ENCODE measurements at places on chromosomes 6 and 20.

DNA sequence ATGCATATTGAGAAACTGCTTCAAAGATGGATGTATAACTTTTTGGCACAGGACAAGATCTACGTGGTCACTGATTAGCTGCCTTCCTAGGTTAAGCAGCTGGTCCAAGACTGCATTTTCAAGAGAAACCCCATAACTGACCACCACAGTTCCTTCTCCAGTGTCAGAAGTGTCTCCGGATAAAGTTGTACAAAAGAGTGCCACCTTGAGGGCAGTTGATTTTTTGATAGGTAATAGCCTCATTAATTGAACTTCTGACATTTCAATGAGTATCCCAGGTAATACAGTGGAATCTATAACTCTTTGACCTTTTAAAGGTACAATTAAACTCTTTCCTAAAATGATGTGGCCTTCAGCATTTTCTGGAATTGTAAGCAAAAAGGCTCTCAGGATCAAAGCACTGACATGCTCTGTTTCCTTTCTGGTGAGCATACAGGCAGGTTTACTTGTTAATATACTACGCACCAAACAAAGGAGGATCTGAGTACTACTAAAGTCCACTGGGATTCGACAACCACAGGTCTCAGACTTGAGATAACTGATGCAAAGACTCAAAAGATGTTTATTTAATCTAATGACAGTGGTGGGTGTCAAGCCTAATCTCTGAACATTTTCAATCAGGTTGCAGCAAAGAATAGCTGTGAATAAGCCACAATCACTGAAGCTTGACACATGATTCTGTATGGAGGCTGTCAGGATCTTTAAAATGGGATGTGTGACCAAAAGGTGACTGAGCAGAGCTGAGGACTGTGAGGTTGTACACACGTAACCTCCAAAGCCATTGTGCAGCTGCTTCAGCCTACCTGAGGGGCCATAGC is 21.2 kb downstream of the MKKS start:
- no peak for DNase-seq

GRCh38 chr6:72283571-72283970 is 338.3 kb upstream of the KCNQ5 start:
- DNase-seq = no peak

DNA sequence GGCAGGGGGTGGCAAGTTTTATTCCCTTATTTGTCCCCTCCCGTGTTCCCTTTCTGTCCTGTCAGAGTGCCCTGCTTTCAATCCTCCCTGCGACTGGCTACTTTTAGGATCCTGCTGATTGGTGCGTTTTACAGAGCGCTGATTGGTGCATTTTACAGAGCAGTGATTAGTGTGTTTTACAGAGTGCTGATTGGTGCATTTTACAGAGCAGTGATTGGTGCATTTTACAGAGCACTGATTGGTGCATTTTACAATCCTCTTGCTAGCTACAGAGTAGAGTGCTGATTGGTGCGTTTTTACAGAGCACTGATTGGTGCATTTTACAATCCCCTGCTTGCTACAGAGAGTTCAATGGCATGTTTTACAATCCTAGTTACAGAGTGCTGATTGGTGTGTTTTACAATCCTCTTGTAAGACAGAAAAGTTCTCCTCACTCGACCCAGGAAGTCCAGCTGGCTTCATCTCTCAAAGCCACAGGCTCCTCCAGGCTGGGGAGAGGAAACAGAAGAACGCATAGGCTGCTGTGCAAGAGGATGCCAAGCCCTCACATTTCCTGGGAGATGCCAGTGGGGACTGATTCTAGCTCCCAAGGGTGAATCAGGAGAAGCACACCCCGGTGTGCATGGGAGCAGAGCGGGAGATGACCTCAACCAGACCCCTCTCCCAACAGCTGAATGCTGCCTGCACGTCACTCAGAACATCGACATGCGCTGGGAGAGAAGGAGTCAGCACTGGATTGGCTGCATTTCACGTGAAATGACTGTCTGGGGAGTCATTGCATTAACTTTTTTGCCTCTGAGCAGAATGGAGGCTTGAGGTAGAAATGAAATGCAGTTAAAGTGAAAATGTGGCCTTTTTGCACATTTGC is 48.3 kb upstream of the SLC22A23 start:
- no peak for DNase-seq

DNA sequence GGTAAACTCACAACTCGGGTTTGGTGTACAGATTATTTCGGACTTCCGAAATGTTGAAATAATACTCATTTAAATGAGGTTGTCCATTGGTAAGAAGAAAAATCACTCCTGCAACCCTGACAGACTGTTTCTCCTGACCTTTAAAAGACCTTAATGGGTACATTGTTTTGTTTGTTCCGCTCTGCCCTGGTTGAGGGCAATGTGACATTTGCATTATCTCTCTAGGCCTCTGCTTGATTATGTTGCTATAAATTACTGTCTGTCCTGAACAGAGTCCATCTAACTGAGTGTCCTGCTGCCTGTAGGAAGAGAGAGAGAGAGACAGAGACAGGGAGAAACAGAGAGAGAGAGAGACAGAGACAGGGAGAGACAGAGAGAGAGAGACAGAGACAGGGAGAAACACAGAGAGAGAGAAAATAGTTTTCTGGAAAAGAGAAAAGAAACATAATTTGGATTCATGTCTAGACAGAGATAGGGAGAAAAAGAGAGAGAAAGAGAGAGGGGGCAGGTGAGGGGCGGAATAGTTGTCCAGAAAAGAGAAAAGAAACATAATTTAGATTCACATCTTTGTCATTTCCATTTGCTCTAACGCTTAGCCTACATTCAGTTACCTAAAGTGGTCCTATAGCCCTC is 83.2 kb downstream of the SHLD1 start:
- no peak for DNase-seq

- no peak for DNase-seq
These were observed 82.7 kb upstream of the CNR1 start for GRCh38 chr6:88248709-88249321.

DNA sequence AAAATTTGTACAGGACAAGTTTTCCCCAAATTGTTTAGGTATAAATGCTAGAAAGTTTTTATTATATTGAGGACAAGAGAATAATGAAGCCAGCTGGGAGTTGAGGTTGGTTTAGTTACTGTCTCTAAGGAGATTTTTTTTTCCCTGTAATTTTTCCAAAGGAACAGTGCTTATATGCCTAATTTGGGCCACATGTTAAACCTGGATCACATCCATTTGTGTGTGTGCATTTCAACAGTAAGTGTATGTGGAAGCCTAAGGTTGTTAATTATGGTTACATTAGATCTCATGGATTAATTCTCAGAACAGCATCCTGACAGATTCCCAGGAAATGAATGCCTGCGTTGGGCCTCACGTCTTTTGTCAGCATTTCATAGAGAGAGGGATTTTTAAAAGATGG is 4.5 kb downstream of the IGF2R start:
- DNase-seq = no peak

DNA sequence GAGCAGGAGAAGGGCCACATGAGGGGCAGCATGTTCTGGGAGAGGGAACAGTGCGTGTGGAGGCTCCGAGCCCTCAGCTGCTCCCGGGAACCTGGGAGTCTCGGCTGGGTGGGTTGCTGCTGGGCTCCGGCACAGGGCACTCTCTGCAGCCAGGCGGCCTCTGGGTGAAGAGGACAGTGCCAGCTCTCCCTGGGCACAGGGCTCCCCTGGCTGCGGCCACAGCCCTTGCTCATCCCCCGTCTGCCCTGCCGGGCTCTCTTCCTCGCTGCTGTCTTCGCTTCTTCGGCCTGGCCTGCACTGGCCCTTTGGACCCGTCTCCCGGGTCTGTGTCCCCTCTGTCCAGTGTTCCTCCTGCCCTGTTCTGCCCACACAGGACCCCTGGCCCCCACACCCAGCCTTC is 48.2 kb downstream of the CDH4 start:
- no peak for DNase-seq

- no peak for DNase-seq
These were observed 236.9 kb downstream of the EPM2A start for GRCh38 chr6:145498425-145498824.

DNA sequence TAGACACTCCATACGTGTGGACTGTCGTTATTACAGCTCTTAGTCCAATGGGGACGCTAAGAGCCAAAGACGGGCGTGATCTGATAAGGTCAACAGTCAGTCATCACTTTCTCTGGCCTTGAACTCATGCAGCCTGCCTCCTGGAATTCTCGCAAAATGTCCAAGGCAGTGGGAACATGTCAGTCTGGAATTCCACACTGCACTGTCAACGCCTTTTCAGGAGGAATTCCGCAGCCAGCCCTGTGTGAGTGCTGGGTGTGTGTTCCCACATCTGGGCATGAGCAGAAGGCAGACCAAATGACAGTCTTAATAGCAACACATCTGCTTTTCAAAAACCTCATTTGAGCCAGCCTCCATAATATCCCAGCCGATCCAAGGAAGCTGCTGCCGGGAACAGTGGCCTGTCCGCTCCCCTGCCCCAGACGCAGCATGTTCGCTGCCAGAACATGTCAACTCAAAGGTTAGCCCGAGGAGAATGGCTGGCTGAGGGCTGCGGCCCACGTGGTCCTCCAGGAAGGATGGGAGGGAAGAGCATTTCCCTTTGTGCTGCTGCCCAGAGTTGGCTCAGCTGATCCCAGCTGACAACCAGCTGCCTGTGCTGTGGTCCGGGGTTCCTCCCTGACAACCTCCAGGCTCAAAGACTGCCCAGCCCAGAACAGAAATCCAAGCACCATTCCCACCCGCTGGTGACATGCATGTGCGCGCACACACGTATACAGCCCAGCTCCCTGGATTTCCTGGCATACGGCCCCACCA is 103.1 kb downstream of the SULF2 start:
- DNase-seq = no peak

GRCh38 chr20:2984028-2984501 is 59.4 kb upstream of the GNRH2 start:
- DNase-seq = no peak

DNA sequence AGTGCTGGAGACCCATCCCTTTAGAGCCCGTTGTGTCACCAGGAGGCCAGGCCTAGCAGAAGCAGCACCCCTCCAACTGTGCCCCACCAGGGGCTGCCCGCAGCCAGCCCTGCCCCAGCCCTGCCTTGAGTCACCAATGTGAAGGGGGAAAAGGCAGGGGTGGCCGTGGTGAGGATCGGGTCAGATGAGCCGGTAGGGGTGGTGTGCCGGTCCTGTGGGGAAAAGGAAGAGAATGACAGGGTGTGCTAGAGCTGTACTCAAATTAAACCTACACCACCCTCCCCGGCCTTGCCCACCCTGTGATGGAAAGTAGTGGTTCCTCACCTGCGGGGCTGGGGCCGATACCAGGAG is 3.1 kb downstream of the SAPCD1 start:
- DNase-seq = no peak

GRCh38 chr6:33974030-33974429 is 170.2 kb upstream of the MLN start:
- DNase-seq = no peak

DNA sequence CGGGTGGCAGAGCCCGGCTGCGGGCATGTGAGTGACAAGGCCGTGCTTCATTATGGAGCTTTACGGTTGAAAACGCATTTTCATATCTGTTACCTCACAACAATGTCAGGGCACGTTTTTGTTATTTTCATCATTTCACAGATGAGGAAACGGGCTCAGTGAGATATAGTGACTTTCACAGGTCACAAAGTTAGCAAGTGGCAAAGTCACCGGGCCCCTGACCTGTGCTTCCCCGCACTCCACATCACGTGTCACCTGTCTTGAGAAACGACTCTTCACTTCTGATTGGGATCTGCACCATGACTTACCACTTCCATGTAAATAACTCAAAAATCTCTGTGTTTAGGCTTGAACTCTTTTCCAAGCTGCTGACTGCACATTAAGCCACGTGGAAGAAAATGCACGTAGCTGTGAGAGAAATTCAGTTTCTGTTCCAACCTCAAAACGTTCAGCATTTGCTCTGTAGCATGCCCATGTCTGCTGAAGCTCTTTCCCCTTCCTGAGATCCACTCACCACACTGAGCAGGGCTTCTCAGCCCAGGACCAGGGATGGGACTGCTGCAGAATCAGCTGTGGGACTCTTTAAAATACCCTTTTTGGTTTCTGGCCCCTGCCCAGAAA is 107.2 kb downstream of the ARMC2 start:
- DNase-seq = no peak

DNA sequence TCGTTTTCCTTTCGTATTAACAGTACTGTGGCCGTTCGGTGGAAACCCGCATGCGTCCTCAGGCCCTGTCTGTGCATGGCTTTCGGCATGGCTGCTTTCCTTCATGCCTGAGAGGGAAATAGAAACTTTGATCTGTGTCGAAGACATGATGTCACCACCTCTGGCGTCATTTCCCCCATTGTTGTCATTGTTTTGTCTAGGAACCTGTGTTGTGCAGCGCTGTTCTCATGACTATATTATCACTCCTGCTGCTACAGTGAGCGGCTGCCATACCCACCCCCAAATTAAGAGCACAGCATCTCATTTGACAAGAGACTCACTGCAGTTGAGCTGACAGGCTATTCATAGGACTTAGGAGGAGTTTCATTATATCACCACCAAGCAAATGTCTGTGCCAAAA is 172.3 kb downstream of the TMEM242 start:
- DNase-seq = no peak

DNA sequence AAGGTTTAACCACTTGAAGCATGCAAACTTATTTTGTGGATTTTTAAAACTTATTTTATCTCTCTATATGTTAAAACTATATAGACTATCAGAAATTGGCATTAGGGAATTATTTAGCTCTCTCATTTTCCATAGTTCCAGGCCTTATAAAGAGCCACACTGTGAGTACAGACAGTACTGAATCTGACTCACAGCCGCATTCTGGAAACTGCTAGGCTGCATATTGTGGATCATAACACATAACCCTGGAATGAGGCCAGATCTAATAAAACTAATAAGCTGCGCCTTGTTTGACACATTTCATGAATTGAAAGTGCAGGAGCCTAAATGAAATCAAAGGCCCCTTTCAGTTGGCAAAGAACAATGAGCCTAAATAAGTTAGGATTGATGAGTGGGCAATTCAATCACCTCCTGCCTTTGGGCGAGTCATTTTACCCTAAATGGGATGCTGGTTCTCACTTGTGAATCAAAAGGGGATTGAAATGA is 308.4 kb downstream of the PACRG start:
- DNase-seq = no peak

DNA sequence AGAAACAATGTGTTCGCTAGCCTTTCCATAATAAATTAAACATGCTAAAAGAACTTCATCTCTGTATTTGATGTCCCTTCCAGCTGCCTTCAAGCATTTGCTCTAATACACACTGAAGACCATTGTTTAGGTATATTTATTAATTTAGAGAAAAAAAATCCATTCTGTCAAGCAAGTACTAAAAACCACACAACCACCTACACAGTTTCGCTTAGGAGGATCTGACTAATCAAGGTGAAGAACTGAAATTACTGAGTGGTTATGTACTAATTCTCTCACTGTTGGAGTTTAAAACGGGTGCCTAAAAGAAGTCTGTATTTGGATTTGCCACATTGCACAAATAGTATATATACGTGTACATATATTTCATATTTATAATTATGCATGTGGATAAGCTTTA is 58.9 kb downstream of the GMDS start:
- no peak for DNase-seq

- DNase-seq = no peak
These were observed 344.0 kb upstream of the PLCB4 start for GRCh38 chr20:8724884-8725283.

- no peak for DNase-seq
These were observed 90.7 kb downstream of the CDC5L start for GRCh38 chr6:44478158-44478557.

Data from activated gamma-delta T cell treated with Interleukin-2 at 50 U/mL for 16 hours (primary cell).